Stimulated activated CD4-positive, alpha-beta T cell treated with anti-CD3 and anti-CD28 coated beads, Interleukin-1b, Interleukin-23, amount 100 ng/mL, for 1 hour (primary cell): ENCODE measurements at places on chromosomes 12 and 14.

DNA sequence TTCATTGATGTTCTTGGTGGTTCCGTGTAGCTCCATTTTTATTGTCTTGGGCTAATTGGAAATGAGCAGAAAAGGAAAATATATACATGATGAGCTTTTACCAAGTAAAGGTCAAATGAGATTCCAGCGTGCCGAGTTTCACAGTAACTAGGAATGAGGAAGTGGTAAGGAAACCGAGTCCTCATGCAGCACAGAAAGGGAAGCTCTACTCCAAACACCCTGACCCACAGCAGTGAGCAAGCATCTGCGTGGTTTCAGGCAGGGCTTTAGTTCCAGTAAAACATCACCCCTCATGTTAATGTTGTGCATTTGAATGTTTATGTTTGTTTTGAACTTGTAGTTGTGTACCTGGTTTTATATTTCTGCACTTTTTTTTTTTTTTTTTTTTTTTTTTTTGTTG lies 208.0 kb downstream of the SLC41A2 start:
- DNase-seq, result no peak

- DNase-seq, result no peak
These were observed 71.5 kb downstream of the AACS start for GRCh38 chr12:125136702-125137101.

DNA sequence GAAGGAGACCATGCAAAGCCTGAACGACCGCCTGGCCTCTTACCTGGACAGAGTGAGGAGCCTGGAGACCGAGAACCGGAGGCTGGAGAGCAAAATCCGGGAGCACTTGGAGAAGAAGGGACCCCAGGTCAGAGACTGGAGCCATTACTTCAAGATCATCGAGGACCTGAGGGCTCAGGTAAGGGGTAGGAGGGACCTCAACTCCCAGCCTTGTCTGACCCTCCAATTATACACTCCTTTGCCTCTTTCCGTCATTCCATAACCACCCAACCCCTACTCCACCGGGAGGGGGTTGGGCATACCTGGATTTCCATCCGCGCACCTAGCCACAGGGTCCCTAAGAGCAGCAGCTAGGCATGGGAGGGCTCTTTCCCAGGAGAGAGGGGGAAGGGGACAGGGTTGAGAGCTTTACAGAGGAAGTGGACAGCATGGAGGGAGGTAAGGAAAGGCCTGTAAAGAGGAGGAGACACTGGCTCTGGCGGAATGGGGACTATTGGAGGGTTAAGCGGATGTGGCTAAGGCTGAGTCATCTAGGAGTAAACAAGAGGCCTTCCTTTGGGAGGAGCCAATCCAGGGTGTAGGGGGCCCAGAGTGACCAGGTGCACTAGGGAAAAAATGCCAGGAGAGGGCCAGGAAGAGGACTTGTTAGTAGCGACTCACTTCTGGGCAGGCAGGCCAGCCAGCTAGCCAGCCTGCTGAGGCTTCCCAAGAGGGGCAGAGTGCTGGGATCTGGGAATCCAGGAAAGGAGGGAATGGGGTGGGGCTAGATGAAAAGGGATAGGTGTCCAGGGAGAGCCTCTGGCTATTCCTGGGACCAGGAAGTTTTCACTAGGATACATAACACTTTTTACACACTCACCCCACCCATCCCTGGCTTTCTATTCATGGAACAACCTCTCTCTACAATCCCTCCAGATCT lies 754 bp downstream of the KRT18 start:
- DNase-seq, result no peak

- DNase-seq, result no peak
These were observed 242.5 kb upstream of the ATP2B1 start for GRCh38 chr12:89951050-89951693.

GRCh38 chr12:87270919-87271318 lies 758.3 kb downstream of the C12orf50 start:
- no peak for DNase-seq

GRCh38 chr12:116717466-116718437 lies 20.1 kb downstream of the SPRING1 start:
- DNase-seq, result no peak

- DNase-seq, result no peak
These were observed 171.5 kb downstream of the ASCL1 start for GRCh38 chr12:103128862-103129501.

DNA sequence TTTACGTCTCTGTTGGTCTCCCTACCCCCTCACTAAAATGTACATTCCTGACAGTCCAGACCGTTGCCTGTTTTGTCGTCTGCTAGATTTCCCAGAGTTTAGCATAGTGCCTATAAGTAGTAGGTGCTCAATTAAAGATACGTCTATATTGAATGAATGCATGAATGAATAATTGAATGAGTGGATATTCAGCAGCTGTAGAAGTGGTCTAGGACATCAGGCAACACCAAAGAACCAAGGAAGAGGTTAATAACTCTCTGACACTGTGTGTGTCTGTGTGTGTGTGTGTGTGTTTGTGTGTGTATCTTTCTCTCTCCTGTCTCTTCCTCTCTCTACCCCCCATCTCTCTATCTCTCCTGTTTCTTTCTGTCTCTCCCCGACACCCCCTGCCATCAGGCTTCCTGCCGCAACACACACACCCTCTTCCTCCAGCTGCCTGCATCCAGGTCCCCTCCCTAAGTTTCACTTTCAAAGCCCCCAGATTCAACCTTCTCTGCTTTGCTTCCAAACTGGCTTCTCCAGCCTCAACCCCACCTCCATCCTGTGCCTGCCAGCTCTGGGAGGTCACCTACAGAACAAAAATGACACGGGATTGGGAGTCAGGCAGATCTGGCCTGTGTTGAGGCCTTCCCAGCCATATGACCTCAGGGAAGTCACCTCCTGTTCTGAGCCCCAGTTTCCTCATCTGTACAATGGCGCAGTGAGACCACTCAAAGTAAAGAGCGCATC lies 119.9 kb upstream of the NCOR2 start:
- DNase-seq, result no peak

DNA sequence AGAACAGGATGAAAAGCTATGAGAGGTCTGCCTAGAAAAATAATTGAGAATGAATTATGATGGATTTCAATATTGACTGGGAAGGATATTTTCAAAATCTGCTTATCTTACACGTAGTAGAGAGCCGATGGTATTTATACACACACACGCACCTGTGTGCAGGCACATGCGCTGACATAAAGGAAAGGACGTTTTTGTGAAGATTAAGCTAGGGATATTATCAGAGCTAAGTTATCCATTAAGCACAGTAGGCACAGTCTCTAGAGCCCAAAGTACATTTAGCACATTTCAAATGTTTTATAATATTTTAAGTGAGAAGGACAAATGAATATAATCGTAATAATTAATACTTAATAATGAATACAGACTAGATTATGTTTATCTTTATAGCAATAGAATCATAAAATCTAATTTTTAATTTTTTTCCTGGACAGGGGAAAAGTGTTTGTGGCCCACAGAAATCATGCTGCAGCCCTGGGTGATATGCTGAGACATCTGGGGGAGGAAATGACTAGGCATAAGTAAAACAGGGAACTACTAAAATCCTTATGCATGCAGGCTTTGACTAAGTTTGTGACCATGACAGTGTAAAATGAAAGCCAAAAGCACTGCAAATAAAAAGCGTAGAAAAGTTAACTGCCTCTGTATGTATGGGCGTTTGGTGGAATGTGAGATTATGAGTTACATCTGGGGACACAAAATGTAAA lies 146.1 kb downstream of the KITLG start:
- DNase-seq, result no peak

DNA sequence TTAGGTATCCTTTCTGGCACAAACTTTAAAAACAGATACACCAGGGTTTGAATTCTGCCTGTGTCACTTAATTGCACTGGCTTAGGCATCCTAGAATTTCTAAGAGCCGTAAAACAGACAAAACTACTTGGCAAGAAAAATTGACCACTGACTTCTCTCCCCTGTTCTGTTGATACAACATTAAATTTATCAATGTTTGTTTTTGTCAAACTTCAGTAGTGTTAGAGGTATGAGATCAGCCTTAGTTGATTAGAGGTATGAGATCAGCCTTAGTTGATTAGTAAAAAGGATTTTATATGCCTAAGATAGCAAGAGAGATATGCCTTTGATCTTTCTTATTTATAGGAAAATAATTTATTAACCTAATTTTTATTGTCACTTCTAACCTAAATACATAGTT lies 283.2 kb downstream of the FBXL14 start:
- DNase-seq, result no peak

- DNase-seq, result no peak
These were observed 64.5 kb downstream of the AMN start for GRCh38 chr14:102986810-102987579.

- no peak for DNase-seq
These were observed 44.5 kb upstream of the EEA1 start for GRCh38 chr12:92973614-92974013.

- DNase-seq, result no peak
These were observed 9.5 kb upstream of the PUS1 start for GRCh38 chr12:131919366-131920156.
